ENCODE measurements at places on chromosomes 5 and 9.
A peak's percentile ranks its signal among the peaks of the same experiment; 100 is the strongest.

- no peak for DNase-seq
Observed at GRCh38 chr5:12901696-12902095, 997.5 kb upstream of the CTNND2 start.

DNA sequence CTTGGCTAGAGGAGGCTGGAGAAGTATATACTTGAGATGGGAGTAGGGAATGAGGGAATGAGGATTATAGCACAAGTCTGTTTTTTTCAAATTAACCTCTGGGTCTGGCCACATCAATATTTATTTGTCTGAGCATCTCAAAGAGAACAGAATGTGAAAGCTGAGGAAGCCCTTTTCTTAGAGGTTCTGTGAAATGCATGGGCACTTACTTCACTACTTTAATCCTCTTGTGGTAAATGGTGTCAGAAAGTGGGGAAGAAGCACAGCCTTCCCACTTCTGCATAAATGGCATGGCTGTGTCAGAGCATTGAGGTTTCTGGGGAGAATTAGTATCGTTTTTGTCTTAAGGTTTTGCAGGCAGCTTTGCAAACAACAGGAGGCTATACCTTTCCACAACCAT lies 48.6 kb downstream of the SPATA31D1 start:
- no peak for DNase-seq

GRCh38 chr9:95766906-95767305 lies 108.6 kb upstream of the ERCC6L2 start:
- DNase-seq = no peak

- no peak for DNase-seq
Observed at GRCh38 chr5:40770764-40771163, 15.0 kb upstream of the TTC33 start.

GRCh38 chr9:98944057-98944733 lies 488 bp downstream of the COL15A1 start:
- DNase-seq = no peak

DNA sequence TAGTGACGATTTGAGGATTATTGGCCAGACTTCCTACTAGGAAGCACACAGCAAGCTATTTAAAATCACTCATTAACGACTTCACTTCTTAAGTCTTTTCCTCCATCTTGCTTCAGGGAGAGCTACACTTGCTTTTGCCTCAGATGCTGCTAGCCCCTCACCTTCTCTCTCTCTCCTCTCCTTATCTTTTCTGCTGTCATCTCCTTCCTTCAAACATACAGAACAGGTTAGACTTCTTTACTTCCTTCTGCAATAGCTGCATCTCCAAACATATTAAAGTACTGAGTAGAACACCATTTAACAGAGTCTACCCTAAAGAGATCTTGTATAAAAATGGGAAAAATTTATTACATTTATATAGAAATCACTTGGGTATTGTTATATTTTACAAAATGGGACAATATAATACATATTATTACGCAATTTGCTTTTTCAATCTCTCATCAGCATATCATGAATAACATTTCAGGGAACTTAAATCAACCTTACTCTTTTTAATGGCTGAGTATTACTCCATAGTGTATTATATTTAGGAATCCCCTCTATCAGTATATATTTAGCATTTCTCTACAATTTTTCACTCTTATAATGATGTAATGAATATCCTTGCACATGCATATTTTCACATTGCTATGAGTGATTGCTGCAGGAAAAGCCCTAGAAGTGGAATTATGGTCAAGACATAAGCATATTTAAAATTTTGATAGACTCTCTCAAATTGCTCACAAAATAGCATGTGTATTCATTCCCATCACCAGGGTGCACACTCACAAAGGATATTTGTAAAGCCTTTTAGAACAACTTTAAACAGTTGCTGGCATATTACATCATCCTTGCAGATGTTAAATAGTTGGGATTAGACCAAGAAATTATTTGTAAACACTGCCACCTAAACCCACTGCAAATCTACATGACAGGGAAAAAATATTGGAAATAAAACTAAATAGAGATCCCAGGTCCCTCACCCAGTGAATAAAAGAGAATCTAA lies 164.5 kb upstream of the NFIB start:
- no peak for DNase-seq

DNA sequence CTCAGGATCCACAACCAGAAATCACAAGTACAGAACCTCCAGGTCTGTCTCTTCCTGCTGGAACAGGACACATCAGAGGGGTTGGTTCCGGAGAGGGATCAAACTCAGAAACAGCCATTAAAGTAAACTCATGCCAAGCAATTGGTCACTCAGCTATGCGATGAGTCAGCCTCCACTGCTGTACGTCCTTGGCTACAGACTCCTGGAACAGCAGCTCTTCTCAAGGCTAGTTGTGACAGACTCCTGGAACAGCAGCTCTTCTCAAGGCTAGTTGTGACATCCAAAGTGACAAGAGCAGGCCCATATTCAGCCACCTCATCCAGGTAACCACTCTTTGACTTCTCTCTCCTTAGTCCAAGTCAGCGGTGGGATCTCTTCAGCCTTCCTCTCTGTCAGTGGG lies at the start of gene SPINK13:
TSS of gene SPINK13 (plus strand) at position 229 of the 400 bp plus-strand sequence. CDS start 1,279 bp downstream, outside the sequence.
- DNase-seq = peak; percentile 82

- DNase-seq = no peak
Observed at GRCh38 chr5:176629853-176630680, at the start of the genes EIF4E1B and SNCB. EIF4E1B (plus strand) TSS chr5:176630675; CDS start chr5:176642788, 12,113 bp downstream. SNCB (minus strand) TSS chr5:176630534; CDS start chr5:176629654, 880 bp downstream.

DNA sequence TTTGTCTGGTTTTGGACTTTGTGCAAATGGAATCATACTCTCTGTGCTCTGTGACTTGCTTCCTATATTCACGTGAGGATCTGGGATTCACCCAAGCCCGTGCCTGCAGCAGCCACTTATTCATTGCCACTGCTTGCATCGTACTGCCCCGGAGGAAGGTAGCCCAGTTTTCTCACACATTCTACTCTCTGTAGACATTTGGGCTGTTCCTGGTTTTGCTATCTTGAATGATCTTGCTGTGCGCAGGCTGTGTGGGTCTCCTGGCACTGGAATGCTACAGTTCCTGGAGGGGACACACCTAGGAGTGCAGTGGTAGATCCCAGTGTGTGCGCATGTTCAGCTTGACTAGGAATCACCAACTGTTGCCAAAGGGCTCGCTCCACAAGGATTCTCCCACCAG lies 99.2 kb upstream of the BOD1 start:
- DNase-seq = no peak

DNA sequence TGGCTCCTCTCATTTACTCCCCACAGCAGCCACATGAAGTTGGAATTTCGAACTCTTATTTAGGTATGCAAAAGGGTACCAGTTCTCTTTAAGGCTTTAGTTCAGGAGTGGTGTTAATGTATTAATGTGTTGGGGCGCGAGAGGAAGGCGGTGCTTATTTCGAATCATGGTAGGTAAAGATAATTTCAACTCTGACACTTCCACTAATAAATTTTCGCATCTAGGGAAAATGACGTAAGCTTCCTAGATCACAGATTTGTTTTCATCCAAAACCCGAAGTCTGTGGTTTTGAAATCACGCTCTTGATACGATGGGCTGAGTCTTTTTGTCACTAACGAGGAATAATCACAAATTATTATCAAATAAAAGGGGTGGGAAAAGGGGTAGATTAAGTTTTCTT lies 681 bp downstream of the PPWD1 start:
- no peak for DNase-seq

GRCh38 chr9:132694144-132694543 lies 23.9 kb downstream of the GTF3C4 start:
- DNase-seq = no peak

DNA sequence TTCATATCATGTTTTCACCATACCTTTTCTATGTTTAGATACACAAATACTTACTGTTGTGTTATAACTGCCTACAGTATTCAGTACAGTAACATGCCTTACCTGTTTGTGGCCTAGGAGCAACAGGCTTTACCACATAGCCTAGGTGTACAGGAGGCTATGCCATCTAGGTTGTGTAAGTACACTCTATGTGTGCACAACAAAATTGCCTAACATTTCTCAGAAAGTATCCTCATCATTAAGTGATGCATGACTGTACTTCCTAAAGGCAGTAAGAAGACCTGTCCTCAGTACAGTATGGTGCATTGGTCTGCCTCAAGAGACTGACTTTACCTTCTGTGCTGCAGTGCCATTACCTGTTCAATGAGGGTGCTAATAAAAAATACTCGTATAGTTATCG lies 7.9 kb downstream of the TXN start:
- no peak for DNase-seq

- DNase-seq = no peak
Observed at GRCh38 chr9:110895147-110895905, 142.9 kb downstream of the LPAR1 start.

GRCh38 chr5:33275391-33275790 lies 165.4 kb upstream of the TARS1 start:
- peak; percentile 57 for DNase-seq

DNA sequence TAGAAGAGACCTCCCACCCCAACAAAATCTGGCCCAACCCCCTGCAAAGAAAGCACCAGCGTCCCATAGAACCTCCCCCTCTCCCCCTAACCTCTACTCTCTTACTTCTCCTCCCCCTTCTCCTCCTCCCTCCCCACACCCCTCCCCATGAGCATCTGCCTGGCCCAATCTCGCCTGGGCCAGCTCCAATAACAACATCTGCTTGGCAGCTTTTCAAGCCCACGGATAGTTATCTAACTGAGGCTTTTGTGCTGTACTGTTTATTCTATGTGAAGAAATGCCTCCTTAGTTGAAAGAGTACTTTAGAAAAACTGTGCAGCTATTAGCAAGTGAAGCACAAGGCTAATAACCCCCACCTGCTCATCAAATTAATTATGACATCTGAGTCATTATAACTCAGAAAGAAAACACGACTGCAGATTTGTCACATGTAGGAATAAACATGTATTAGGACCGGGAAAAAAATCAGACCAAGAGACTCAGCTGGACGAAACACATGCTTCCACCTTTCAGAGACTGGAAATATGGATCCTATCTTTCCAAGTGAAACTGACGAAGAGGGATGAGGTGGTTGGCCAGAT lies 42.8 kb downstream of the NFIB start:
- peak; percentile 87 for DNase-seq

GRCh38 chr9:19231126-19231903 lies 822 bp downstream of the DENND4C start:
- DNase-seq = peak; percentile 9

GRCh38 chr5:40025586-40025985 lies 600.8 kb upstream of the DAB2 start:
- DNase-seq = no peak

GRCh38 chr5:172565455-172565854 lies 75.6 kb upstream of the NEURL1B start:
- no peak for DNase-seq

- no peak for DNase-seq
Observed at GRCh38 chr5:135467871-135468485, 15.8 kb upstream of the TIFAB start.

DNA sequence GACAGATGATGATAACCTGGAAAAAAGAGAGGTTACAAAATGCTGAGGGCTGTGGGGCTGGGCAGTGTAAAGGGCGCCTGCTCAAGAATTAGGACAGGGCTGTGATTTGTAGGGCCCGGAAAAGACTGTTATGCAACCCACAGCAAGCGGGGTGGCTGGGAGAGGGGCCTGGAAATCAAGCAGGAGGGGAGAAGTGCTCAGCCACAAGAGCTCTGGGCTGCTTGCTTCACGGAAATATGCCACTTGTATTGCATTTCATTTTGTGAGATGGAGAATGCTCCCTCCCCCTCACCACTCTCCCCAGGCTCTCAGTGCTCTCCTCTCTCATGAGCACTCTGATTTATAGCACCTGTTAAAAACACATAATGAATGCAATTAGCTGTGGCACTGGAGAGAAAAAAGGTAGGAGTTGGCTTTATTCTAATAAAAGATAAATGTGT lies 8.4 kb upstream of the HAND1 start:
- DNase-seq = no peak

DNA sequence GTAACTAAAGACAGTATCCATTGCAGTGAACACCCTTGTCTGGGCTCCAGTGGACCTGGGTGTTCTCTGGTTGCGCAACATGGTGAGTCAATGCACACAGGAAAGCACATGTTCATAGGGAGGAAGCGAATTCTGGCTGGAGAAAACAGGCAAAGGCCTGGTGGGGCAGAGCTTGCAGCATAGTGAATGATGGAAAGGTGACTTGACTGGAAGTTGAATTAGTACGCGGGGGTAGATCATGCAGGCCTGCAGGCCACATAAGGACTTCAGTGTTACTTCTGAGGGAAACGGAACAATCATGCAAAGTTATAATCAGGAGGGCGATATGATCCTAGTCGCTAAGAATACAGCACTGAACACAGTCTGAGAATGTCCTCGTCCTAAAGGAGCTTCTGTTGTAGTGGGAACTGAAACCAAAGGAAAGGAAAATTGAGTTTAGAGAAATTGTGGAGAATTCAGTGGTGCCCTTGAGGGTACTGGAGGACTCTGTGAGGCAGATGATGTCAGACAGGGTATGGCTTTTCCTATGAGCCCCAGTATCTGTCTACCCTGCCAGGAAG lies 71.9 kb upstream of the RANBP3L start:
- DNase-seq = peak; percentile 73

GRCh38 chr5:76487386-76487785 lies 84.3 kb downstream of the IQGAP2 start:
- no peak for DNase-seq

DNA sequence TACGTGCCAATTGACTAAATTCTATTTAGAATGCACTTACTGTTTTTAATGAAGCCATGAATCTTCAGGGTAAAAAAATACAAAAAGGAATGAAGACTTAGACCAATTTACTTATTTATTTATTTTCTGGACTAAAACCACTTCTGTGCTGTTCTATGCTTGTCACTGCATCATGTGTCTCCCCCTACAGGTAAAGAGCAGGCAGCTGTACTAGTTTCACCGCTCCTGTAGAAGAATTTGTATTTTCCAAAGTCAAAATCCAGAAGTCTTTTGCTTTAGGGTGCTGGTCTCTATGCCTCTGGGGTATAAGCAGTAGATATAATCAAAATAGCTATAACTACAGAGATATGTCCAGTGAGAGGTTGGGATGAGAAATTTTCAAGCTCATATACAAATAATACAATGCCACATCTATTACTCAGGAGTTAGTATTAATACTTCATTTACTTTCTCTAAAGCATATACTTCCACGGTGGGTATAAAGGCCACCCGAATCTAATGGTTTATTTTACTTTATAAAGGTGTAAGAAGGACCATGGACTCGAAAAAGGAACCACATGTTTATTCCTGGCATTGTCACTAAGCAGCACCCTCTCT lies 591.5 kb downstream of the RAB3C start:
- DNase-seq = peak; percentile 48

GRCh38 chr5:168047669-168048111 lies 243.8 kb upstream of the WWC1 start:
- peak; percentile 39 for DNase-seq

GRCh38 chr5:78287833-78288232 lies 6.7 kb downstream of the AP3B1 start:
- peak; percentile 80 for DNase-seq
